ENCODE measurements at places on chromosomes 7 and 10.

GRCh38 chr7:127995156-127995880 lies 35.9 kb downstream of the LRRC4 start:
- no peak for DNase-seq

DNA sequence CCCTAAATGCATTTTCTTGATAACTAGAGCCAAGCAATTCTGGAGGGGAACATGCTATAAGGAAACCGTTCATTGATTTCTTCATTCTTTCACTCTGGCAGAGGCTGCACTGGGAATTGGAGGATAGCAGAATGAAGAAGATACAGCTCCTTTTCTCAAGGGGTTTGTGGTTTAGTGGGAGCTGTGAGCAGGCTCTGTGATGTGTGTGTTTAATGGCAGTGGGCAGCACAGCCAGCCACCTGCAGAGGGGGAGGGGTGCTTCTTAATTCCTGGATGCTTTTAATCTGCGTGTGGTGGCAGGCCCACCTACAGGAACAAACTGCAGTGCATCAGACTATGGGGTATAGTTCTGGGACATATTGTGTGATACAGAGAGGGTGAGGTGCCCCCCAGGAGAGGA lies 31.9 kb downstream of the RPS24 start:
- no peak for DNase-seq

DNA sequence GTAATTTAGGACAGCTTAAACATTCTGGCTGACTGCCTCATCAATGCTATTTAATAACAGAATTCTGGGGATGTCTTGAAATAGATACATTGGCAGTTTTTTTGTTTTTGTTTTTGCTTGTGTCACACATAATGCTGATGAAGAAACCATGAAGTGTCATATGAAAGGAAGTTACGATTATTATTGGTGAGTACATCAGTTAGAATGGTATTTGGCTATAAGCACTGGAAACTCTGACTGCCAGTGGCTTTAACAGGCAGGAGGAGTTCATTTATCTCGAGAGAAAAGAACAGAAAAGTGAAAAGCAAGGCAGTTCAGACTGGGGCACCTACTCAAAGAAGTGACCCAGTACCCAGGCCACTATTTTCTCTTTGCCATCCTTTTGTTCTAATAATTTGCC lies 18.1 kb downstream of the LSM8 start:
- no peak for DNase-seq

- peak; percentile 30 for DNase-seq
Observed at GRCh38 chr10:5544216-5544805, 19.6 kb downstream of the CALML3 start.

- DNase-seq, result no peak
Observed at GRCh38 chr7:148256433-148256832, 334.1 kb upstream of the C7orf33 start.

GRCh38 chr7:85525676-85526075 lies 338.8 kb upstream of the SEMA3D start:
- no peak for DNase-seq

DNA sequence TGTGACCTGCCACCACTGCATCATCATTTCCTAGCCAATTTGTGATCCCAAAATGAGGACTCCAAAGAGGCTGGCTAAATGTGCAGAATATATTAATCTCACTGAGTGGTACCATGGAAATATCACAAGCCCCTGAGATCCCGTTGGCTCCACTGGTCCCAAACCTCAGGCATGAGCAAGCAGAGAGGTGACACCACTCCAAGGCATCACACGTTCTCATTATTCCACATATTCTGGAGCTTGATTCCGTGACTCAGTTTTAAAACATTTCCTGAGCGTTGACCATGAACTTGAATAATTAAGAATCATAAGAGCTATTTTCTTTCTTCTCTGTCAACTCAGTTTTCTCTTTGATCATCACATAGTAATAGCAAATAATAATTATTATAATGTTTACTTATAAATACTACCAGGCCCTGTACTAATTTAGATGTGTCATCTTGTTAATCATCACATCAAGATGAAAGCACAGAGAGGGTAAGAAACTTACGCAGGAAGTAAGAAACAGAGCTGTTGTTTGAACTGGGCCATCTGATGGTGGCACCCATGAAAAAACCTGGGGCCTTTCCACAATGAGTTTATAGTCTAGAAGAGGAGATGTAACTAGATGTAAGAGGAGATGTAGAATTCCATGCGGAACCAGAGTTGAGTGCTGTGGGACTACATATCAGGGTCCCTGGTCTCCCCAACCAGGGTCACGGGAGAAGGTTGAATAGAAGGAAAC lies 3.5 kb downstream of the APBB1IP start:
- no peak for DNase-seq

GRCh38 chr10:31580646-31581045 lies 261.6 kb downstream of the ZEB1 start:
- DNase-seq, result no peak

DNA sequence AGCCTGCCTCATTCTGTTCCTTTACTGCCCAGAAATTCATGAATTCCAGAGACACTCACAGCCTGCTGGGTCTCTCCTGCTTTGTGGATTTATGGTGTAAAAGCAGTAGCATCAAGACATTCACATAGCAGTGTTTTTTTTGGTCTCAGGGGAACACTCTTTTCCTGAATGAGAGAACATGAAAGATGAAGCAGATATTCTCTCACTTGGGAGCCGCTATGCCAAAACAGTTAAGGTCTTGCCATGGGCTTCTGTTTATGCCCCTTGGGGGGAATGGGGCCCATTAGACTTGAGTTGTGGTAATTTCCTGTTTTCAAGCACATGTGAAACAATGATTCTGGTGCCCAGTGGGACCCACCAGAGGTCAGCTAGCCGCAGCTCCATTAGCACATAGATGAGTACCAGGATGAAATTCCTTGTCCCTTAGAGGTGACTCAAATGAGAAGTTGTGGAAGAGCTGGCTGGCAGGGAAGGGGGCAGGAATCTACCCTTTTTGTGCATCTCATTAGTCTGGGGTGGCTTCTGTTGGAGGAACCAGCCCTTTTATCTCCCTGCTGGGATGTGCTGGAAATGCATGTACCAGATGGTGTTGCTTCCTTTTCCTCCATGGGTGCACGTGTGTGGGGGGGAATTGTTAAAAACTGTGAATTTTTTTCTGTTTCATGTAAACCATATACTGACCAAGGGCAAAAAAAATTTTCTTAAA lies 13.3 kb downstream of the BMPER start:
- DNase-seq, result no peak

DNA sequence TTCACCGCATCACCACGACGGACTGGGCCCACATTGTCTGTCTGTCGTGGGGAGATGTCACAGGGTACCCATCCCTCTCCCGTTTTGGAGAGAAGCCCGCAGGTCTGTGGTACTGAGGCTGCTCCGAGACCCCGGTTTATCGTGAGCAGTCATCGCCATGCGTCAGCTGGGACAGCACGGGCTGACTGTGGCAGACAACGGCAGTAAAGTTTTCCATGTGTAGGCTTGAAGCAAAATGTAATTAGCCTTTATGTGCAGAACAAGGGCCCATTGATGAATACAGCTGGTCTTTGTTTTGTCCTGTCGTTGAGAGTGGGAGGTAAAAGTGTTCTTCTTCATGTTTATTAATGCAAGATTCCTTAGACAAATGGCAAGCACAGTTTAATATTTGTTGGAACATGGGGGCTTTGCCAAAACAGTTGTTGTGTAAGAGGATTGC lies 167.4 kb upstream of the SH2B2 start:
- no peak for DNase-seq

DNA sequence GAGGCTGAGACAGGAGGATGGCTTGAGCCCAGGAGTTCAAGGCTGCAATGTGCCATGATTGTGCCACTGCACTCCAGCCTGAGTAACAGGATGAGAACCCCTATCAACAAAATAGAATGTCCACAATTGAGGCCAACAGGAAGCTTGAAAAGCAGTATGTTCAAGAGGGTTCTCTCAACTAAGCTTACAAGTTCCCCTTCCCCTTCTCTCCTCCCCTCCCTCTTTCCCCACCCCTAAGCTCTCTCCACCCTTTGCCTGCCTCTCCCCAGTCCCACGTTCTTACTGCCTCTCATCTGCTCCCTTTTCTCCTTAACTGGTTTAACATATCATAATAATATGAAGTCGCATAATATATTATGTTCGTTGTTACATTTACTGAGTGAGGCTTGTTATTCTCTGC lies 35.4 kb downstream of the KIAA1549 start:
- DNase-seq, result no peak

GRCh38 chr10:987620-987869 lies 689 bp upstream of the GTPBP4 start:
- no peak for DNase-seq

- no peak for DNase-seq
Observed at GRCh38 chr10:133476641-133476990, 22.9 kb downstream of the SCART1 start.

DNA sequence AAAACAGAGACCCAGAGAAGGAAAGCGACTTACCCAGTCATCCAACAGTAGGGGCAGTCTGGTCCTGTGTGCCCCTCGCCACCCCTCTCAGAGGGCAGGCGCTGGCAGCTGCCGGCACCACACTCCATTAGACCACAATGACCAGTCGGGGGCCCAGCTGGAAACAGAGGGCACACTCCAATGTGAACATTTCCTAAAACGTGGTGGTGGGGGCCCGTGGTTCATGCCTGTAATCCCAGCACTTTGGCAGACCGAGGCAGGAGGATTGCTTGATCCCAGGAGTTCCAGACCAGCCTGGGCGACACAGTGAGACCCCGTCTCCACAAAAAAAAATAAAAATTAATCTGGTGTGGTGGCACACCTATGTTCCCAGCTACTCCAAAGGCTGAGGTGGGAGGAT lies 912 bp upstream of the OAT start:
- DNase-seq, result no peak

- DNase-seq, result no peak
Observed at GRCh38 chr10:128073890-128074289, 52.3 kb downstream of the MKI67 start.

- no peak for DNase-seq
Observed at GRCh38 chr10:48478980-48479811, 125.7 kb downstream of the ARHGAP22 start.

GRCh38 chr10:125777806-125778205 lies 2.2 kb upstream of the MMP21 start:
- DNase-seq, result no peak

- no peak for DNase-seq
Observed at GRCh38 chr7:64916-65341, 127.4 kb upstream of the FAM20C start.

GRCh38 chr10:131178521-131179331 lies 132.8 kb downstream of the TCERG1L start:
- DNase-seq, result no peak

DNA sequence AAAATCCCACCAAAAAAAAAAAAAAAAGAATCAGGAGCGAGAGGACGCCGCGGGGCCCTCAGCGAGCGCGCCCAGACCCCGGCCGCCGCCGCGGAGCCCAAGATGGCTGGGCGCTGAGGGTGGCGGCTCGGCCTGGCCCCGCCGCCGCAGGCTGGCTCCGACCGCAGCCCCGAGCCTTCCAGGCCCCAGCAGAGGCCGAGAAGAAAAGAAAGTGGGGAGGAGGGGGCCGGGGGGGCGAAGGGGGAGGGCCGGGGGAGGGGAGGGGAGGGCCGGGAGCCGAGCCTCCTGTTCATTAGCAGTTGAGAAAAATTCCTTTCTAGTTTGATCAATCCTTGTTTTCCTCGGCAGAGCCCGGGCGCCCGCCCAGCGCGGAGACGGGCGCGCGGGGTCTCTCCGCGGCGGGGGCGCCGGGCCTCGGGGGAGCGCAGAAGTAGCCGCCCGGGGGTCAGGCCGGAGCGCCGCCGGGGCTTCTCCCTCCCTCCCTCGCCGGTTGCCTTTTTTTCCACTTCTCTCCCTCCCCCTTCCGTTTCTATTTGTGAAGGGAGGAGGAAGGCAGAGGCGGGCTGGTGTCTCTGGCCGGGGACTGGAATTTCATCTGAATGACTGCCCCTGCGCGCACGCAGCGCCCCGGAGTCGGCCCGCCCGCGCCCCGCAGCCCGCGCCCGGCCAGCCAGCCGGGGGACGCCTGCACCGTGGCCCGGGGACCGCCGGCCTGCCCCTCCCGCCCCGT lies 778 bp upstream of the TRIM8 start:
- DNase-seq, result peak; percentile 83

DNA sequence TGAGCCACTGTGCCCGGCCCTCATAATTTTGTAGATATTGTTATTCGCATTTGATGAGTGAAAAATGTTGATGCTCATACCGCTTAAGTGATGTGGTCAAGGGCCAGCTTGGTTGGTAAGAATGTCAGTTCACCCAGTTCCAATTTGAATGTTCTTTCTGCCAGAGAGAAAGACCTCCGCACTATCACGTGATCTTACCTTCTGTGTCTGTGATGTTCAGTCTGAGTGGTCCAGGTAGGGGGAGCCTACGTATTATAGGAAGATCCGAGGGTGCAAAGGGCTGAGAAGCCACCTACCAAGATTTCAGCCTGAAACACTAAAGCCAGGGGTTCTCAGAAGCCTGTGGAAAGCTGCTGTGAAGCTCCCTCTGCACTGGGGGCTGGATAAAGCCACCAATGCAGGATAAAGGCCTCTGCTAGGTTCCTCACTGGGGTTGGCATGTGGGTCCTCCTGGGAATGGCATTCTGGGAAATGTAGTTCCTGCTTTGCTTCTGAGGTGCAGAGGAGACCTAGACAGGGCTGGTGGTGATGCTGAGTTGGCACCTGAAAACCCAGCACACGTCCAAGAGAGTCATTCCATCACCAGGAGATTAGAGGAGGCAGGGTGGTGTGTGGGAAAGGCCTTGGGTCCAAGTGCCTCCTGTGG lies 64.7 kb upstream of the AOAH start:
- DNase-seq, result no peak

GRCh38 chr10:49488056-49488717 lies 50.7 kb downstream of the ERCC6 start:
- DNase-seq, result no peak

DNA sequence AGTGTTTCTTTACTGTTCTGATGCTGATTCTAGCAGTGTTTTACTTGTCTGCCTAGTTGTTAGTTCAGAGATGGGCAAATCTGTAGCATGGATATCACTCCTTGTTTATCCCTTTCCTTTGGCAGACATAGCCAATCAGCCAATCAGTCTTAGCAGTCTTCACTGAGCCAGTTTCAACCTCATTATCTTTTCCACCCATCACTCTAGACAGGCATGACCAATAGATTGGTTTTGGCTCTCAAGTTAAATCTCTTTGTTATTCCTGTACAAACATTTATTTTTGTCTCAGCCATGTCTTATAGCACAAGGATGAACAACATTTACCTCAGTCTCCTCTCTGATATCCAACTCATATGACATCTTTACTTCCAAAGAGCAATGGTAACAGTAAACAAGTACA lies 109.5 kb downstream of the PRKG1 start:
- DNase-seq, result no peak

- DNase-seq, result no peak
Observed at GRCh38 chr10:29228562-29228961, 60.3 kb upstream of the LYZL1 start.

DNA sequence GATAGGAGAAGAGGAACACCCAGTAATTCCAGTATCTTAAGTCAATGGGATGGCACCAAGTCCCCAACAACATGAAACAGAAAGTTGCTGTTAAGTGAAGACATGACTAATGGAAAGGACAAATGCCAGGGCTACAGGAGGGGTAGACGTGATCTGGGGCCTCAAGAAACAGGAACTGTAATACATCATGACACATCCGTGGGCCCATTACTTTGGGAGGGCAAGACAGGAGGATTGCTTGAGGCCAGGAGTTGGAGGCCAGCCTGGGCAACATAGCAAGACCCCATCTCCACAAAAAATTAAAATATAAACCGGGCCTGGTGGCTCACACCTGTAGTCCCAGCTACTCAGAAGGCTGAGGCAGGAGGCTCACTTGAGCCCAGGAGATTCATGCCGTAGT lies 408.6 kb upstream of the PRKCQ start:
- peak; percentile 60 for DNase-seq

Data from inflammatory macrophage (primary cell).